NCI-H1930 (cell line): ENCODE measurements at places on chromosomes 1 and 21.

DNA sequence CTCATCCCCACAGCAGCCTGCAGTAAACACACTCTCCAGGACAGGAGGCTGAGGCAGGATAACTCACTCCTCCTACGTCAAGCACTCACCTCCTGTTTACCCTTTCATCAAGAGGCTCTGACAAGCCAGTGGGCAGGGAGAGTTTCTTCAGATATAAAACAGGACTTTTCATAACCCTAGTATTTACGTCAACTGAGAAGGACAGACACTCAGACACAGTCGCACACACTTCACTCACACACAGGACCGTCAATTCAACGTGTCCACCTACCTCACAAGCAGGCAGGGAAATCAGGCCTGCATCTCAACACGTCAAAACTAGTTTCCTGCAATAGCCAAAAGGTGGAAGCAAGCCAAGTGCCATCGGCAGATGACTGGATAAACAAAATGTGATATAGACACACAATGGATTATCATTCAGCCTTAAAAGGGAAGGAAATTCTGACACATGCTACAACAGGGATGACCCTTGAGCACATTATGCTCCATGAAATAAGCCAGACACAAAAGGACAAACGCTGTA lies 48.6 kb downstream of the ITPKB start:
- DNase-seq: no peak

GRCh38 chr1:31980835-31981455 lies 32.7 kb upstream of the KHDRBS1 start:
- no peak for DNase-seq

- no peak for DNase-seq
Measured at GRCh38 chr1:93446837-93447451, 974 bp upstream of the FNBP1L start.

DNA sequence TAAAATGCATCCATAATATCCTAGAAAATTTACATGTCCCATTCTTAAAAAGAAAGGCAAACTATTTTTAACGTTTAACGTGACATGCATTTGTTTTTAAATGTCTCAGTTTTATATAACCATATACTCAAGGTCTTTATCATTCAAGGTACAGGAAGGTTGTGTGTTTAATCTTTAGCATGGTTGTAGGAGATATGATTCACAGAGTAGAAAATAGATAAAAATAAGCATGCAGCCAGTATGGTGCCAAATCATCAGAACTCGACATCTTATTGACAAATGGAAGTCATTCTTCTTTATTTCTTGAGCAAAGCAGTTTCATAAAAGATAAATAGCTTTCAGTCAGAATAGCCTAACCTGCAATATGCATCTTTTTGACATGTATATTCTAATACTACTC lies 51.0 kb downstream of the SAMSN1 start:
- no peak for DNase-seq

DNA sequence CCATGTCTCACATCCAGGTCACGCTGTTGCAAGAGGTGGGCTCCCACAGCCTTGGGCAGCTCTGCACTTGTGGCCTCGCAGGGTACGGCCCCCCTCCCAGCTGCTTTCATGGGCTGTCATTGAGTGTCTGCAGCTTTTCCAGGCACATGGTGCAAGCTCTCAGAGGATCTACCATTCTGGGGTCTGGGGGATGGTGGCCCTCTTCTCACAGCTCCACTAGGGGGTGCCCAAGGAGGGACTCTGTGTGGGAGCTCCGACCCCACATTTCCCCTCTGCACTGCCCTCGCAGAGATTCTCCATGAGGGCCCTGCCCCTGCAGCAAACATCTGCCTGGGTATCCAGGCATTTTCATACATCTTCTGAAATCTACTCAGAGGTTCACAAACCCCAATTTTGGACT lies 219.4 kb downstream of the LRRC7 start:
- no peak for DNase-seq

GRCh38 chr1:186483561-186483960 lies 22.6 kb upstream of the PDC start:
- no peak for DNase-seq

DNA sequence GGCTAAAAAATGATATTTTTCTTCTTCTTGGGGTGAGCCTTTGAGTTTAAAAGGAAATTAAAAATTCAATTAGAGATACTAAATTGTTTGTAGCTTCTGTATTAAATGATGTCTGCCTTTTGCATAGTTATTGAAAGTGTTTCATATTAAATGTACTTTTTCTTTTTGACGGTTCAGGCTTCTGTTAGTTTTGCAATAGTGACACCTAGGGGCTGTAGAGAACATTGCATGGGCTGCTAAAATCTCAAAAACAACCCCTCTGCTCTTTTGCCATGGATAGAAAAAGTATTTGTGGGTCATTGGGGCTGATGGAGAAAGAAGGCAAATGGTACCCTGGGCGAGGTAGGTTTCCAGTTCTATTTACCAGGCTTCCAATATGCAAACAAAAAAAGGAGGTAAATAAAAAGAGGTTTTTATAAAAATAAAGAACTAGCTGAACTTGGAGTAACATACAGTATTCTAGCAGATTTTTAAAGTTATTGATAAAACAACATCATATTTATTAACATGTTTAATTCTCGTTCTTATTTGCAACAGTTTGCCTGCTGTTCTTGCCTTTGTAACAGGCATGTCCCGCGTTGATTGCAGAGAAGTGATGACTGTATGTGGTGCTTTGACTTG lies 115.4 kb upstream of the HOOK1 start:
- DNase-seq: peak; percentile 11

- peak; percentile 45 for DNase-seq
Measured at GRCh38 chr1:117146575-117147340, 25.2 kb upstream of the TRIM45 start.

DNA sequence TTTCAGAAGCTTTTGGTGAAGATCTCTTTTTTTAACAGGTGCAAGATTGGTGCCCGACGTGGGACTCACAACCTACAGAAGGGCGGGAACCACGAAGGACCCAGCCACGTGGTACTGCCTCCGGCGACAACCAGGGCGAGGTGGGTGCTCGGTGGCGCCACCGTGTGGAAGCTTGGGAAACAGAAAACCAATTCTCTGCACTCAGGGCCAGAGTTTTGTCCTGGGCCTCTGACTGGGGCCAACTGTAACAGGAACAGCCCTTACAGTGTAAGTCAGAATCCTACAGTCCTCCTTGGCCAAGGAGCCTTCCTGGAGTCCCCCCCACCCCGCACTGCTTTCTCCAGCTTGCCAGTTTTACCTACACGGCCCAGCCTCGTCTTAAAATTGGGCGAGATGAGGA lies 11.6 kb upstream of the S100A7A start:
- DNase-seq: no peak

DNA sequence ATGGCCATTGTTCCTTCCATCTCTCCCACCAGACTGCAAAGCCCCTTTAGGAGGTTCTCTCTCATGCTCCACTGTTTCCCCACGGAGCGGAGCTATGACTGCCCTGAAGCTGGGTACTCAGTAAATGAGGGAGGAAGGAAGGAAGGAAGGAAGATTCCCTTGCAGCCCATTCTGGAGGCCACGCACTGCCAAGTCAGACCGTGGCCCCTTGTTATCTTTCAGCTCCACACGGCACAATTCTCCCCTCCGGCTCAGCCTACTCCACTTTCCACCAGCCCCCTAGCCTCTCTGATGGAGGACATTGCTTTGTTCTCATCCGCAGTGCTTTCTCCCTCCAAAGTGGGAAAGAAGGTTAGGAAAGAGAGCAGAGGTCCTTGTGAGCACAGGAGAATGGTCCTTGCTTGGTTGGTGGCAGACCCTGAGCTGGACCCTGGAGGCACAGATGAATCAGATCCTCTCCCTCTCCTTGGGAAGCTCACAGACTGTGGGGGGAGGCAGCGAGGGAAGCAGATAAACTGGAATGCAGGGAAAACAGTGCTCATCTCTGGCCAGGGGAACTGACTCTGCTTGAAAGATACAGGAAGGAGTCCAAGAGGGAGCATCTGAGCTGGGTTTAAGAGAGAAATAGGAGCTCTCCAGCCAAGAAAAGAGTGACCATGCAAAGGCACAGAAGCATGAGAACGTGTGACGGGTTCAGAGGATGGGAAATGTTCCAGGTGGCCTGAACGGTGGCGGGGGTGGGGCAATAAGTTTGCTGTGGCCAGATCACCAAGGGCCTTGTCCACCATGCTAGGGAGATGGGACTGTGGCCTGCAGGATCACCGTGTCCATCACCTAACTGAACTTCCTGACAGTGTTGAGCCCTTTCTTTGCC lies 52.6 kb downstream of the GLIS1 start:
- no peak for DNase-seq

DNA sequence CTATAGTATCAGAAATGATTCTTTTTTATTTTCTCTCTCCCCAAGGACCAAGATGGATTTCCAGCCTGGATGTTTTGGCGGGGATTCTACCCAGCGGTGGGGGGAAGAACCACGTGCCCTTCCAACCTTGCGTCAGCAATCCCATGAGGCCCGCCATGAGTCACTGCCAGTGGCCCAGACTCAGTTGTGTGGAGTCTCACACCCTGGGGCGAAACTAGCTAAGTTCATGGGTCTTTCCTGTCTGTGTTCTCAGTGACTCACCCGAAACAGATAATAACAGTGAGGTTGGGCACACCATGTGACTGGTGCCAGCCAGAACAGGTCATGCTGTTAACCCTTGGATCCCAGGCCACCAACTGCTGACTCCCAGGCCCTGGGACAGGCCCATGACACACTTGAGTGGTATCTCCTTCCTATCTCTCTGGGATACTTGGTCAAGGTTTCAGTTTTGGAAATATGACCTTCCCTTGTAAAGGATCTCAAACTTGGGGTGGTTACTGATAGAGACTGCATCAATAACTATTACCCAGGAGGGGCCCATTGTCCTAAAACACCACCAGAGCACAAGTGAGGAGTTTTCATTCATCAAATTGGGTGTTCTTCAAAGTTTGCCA lies 98.0 kb upstream of the DUSP10 start:
- DNase-seq: no peak

DNA sequence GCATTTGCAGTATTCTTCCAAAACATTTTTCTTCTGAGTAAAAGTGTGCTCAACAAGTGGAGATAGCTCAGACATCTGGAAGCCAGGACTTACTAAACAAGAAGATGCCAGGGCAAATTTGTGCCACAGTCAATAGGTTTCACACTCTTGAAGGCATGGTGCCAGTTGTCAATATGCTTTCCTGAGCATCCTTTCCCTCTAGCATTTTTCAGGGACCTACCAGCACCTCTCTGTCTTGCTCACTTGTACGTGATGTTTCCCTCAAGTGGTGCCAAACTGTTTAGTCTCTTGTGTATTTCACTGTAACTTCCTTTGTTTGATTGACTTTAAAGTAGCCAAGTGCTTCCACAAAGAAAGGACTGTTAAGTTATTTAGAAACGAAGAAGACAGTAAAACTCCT lies 194.0 kb upstream of the SGIP1 start:
- DNase-seq: no peak

GRCh38 chr1:923991-924655 lies 400 bp downstream of the SAMD11 start:
- no peak for DNase-seq

DNA sequence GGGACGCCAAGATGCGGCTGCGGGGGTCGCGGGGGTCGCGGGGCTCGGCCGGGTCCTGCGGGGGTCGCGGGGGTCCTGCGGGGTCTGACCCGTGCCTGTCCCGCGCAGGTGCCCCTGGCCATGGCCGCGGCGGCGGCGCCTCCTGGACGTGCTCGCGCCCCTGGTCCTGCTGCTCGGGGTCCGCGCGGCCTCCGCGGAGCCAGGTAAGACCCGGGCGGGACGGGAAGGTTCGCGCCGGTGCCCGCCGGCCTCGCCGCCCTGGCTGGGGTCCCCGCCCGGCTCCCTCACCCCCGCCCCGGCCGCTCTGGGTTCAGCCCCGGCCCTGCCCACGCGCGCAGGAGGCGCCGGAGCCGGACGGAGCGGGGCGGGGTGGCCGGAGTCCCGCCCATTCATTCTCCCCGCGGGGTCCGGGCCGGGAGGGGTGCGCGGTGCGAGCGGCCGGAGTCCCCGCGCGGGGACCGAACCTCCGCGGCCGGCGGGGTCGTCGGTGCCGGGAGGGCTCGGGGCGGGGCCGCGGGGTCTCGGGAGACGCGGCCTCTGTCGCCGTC lies 380 bp downstream of the COL18A1 start:
- DNase-seq: no peak

GRCh38 chr1:30200161-30200560 lies 523.2 kb downstream of the MATN1 start:
- no peak for DNase-seq

GRCh38 chr1:1259951-1260600 lies 13.6 kb upstream of the C1QTNF12 start:
- no peak for DNase-seq

DNA sequence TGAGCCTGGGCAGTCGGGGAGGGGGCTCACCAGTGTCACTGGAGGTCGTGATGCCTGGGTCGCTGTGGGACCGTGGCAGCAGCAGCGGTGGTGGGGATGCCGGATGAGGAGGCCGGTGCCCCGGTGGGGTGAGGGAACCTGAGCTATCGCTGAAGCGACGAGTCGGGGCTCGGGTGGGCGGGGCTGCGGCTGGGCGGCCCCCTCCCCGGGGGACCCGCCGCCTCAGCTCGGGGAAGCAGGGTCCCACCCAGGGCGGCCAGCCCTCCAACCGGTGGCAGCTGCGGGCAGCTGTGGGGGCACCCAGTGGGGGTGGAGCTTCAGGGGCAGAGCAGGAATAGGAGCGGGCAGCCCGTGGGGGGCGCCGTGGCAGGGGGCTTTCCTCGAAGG lies 5.0 kb downstream of the ENTREP3 start:
- DNase-seq: no peak

DNA sequence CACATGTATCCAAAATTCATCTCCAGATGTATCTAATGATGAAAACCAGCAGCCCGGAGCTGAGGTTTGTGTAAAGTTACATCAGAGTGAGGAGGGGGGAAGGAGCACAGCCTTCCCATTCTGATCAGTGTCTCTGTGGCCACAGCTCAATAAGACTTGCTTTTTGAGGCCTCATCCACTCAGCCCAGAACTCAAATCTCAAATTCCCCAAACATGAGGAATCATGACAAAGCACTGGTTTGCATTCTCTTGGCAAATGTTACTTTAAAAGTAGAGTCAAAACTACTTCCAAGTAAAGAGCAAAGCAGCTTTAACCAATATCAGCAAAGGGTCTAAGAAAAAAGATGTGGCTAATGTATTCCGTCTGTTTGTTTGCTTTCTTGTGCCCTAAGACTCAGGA lies 30.9 kb downstream of the CCN1 start:
- no peak for DNase-seq

- no peak for DNase-seq
Measured at GRCh38 chr1:214523124-214523824, 28.1 kb downstream of the PTPN14 start.

DNA sequence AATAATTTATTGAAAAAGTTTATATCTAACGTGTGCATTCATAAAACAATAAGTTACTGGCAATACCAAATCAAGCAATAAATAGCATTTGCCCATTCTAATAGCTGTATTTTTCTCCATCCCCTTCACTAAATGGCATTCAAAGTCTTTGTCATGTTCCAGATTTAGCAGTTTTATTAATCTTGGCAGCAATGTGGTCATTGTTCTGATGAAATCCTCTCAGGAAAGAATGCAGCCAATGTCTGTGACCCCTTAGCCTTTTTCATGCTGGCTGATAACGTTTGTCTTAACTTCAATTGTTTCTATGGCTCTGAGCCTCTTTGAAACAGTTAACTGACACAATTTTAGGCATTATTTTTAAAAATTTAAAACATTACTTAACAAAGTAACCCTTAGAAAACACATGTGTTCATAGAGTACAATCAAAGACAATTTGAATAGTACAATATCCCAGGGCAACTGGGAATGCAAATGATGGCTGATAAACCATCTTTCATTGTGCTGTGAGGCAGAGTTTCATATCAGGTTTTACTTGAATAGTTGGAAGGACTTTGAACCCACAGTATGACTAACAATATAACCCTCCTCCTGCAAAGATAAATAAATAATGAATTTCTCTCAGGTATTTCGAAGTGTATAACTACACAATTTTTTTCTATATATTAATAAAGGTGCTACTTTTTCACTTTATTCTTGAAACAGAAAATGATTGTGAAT lies 217.5 kb downstream of the LRRIQ3 start:
- DNase-seq: no peak

GRCh38 chr1:39727221-39727931 lies 11.3 kb upstream of the PPIE start:
- no peak for DNase-seq
